ENCODE measurements at places on chromosomes 5 and 9. TPM values are rescaled to one million over a fixed set of nuclear protein-coding genes. Genes with fewer than 3 reads are reported as not detected.
A peak's percentile ranks its signal among the peaks of the same experiment; 100 is the strongest.

- H3K27me3 ChIP-seq: no peaks in the 10 kb centered on the region
- no peaks in the 10 kb centered on the region for H3K36me3 ChIP-seq
- no peak overlapping the region for H3K4me3 ChIP-seq
- H3K4me1 ChIP-seq: no peaks in the 10 kb centered on the region
- H3K27ac ChIP-seq: no peak overlapping the region
- DNase-seq: no peak
Observed at GRCh38 chr5:58759745-58760144, 176.9 kb downstream of the RAB3C start.

DNA sequence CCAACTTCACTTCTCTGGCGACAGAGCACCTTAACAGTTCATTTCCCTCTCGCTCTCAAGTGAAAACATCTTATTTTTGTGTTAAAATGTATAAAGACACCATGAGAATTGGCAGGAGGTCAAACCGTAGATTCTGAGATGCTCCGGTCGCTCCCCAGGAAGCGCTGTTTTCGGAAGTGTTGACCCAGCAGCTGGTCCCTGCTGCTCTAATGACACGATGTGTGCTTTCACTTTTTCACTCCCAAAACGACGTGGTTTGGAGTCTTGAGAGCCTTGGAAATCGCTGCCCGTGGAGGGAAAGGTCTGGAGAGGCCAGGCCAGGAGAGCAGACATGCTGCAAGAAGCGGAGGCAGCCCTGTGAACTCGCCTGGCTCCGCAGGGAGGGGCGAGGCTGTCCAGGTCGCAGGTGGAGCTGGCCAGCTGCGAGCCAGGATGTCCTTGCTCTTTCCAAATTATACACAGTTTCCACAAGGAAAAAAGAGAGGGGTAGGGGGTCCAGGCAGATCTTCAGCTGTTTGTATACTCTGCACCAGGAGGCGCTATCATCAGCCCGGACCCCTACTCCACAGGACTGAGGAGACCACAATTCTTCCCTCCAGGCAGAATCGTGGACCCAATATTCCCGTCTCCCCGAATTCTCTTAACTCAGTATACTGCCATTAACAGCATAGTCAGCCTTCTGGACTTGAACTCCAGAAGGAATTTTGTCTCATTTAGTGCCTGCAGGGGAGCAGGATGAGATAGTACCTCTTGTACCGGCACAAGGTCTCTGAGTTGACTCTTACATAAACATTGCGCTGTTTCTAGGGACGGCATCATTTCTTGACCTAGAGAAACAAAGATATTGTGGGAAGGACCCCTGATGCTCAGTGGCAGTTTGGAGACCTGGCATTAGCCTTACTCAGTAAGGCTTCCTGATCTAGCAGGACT is 248.6 kb upstream of the ANKRD55 start:
- peak overlapping the region; percentile 59 for H3K4me3 ChIP-seq
- DNase-seq: peak; percentile 60
- no peaks in the 10 kb centered on the region for H3K36me3 ChIP-seq
- no peaks in the 10 kb centered on the region for H3K27me3 ChIP-seq
- H3K27ac ChIP-seq: no peak overlapping the region
- H3K4me1 ChIP-seq: peaks cover 8% of the 10 kb centered on the region

- no peak overlapping the region for H3K4me3 ChIP-seq
- no peaks in the 10 kb centered on the region for H3K4me1 ChIP-seq
- DNase-seq: no peak
- H3K27ac ChIP-seq: no peak overlapping the region
Observed at GRCh38 chr9:116202219-116202912, 48.8 kb downstream of the PAPPA start.

DNA sequence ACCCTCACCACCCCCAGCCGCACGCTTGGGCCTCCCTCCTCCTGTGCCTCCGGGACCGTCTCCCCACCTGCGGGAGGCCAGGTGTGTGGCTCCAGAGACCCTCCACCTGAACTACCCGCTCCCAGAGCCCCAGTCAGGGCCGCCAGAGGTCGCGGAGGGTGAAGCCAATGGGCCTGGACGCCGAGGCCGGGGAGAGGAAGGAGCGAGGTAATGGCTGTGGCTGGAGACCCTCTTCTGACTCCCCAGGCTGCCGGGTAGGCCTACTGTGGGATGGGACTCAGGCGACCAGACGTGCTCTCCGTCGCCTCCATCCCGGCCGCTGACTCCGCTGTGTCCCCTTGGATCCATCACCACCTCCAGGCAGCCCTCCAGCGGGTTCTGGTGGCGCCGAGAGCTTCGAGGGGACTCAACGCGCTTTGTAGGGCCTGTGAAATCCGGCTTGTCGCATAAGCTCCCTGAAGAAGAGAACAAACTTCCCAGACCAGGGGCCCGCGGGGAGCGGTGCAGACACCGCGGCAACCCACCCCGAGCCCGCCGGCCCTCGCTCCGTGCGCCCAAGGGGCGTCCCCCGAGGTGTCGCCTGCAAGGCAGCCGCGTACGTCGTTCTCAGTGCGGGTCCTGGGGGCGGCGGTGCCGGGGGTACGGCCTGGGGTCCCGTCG is 12.6 kb downstream of the IRX2 start:
- no peaks in the 10 kb centered on the region for H3K36me3 ChIP-seq
- no peak overlapping the region for H3K27ac ChIP-seq
- H3K4me3 ChIP-seq: peak overlapping the region; percentile 38

GRCh38 chr5:124721229-124721735 is 25.2 kb downstream of the ZNF608 start:
- no peak overlapping the region for H3K27ac ChIP-seq
- no peaks in the 10 kb centered on the region for H3K36me3 ChIP-seq
- H3K4me1 ChIP-seq: peaks cover 7% of the 10 kb centered on the region
- H3K4me3 ChIP-seq: no peak overlapping the region

DNA sequence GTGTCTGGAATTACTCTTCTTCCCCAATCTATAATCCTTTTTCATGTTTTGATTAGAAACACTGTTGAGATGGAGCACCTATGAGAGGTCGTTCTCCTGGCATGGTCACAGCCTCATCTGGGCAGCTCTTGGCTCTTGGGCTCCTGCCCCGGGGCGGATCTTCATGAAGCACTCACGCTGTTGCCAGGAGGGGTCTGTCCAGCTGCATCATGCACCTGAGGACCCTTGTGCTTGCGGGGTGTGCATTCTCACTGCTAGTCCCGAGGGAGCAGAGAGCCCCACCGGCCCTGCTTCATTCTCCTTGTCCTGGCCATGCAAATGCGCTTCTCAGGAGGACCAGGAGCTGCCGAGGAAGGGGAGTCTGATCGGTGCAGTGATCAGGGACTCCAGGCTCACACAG is 117.6 kb upstream of the S1PR3 start:
- no peak for DNase-seq
- H3K27ac ChIP-seq: no peak overlapping the region
- H3K4me3 ChIP-seq: no peak overlapping the region
- H3K4me1 ChIP-seq: no peaks in the 10 kb centered on the region
- no peaks in the 10 kb centered on the region for H3K27me3 ChIP-seq
- H3K36me3 ChIP-seq: no peaks in the 10 kb centered on the region

The DPH7 gene
- total RNA-seq: 45.7 TPM

The ASS1 gene
- total RNA-seq: 108 TPM

Measured in H1 (cell line).